ENCODE measurements at places on chromosomes 1 and 21. TPM values are rescaled to one million over a fixed set of nuclear protein-coding genes. Genes with fewer than 3 reads are reported as not detected.

Gene LYPD8
- total RNA-seq: not detected

Gene HSD3B1
- total RNA-seq: not detected

Gene AMY1A
- under 0.01 TPM for total RNA-seq

Gene CALML6
- 0.77 TPM for total RNA-seq

Gene MYBPHL
- 0.26 TPM for total RNA-seq

Gene FMO1
- total RNA-seq: not detected

Gene MCOLN2
- 0.64 TPM for total RNA-seq

Gene PDZK1
- 0.26 TPM for total RNA-seq

Gene CFHR2
- total RNA-seq: not detected

Gene CHRM3
- 1.0 TPM for total RNA-seq

Gene BGLAP
- not detected for total RNA-seq

Gene DNAJC11
- 31.1 TPM for total RNA-seq

Gene RNF187
- total RNA-seq: 147 TPM

Gene SLC1A7
- total RNA-seq: not detected

Gene ZNF683
- not detected for total RNA-seq

Gene FTCD
- not detected for total RNA-seq

Gene FCGR1A
- total RNA-seq: not detected

Gene C1orf226
- total RNA-seq: 0.26 TPM

Gene RASAL2
- total RNA-seq: 9.7 TPM

Gene ZC3H12A
- total RNA-seq: 24.2 TPM

Gene PIK3CD
- 5.0 TPM for total RNA-seq

Gene TNFRSF1B
- under 0.01 TPM for total RNA-seq

Gene GBP6
- 67.2 TPM for total RNA-seq

Gene LYSMD1
- 8.6 TPM for total RNA-seq

Gene NKAIN1
- not detected for total RNA-seq

Gene CELA2A
- not detected for total RNA-seq

Gene ALX3
- not detected for total RNA-seq

Gene SPTA1
- total RNA-seq: not detected

Gene LCE1D
- not detected for total RNA-seq

Gene AMY2B
- total RNA-seq: 3.9 TPM

Gene L1TD1
- total RNA-seq: under 0.01 TPM

Gene CYP4A22
- not detected for total RNA-seq

Gene CTXND2
- total RNA-seq: not detected

Gene CDK11A
- total RNA-seq: 10.6 TPM

Gene SLC19A1
- 2.2 TPM for total RNA-seq

Gene KRTAP12-2
- total RNA-seq: not detected

Gene SPRR5
- total RNA-seq: not detected

Gene NTMT2
- total RNA-seq: not detected

Gene SPRR3
- total RNA-seq: 342 TPM

Gene RGSL1
- total RNA-seq: not detected

Gene SYNC
- total RNA-seq: 7.6 TPM

Gene S100A6
- 2,948 TPM for total RNA-seq

Gene TPTE
- total RNA-seq: not detected

Gene CNTN2
- under 0.01 TPM for total RNA-seq

Data from bronchial epithelial cell (primary cell).